Activated CD4-positive, alpha-beta memory T cell treated with anti-CD3 and anti-CD28 coated beads for 36 hours (primary cell): ENCODE measurements at places on chromosomes 12 and 14.

DNA sequence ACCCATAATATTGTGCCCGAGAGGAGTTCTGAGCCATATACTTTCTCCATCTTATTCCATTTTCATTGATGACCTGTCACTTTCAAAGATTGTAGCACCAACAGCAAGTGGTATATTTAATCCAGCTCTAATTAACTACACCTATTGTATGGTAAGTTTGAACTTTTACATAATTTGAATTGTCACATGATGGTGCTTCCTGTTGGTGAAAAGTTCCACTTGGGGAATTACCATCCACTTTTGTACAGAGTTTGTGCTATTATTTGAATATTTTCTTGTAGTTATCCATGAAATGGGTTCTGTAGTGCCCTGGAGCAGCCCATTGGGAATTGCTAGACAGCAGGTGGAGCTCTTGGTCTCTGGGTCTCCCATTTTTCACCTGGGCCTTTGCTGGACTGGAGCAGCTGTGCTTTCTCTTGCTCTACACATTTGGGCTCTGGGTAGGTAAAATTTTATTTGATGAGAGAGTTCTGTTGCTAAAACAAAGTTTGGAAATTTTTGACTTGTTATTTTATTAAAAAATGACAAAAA is 3.0 kb downstream of the SMCO3 start:
- no peak for DNase-seq

DNA sequence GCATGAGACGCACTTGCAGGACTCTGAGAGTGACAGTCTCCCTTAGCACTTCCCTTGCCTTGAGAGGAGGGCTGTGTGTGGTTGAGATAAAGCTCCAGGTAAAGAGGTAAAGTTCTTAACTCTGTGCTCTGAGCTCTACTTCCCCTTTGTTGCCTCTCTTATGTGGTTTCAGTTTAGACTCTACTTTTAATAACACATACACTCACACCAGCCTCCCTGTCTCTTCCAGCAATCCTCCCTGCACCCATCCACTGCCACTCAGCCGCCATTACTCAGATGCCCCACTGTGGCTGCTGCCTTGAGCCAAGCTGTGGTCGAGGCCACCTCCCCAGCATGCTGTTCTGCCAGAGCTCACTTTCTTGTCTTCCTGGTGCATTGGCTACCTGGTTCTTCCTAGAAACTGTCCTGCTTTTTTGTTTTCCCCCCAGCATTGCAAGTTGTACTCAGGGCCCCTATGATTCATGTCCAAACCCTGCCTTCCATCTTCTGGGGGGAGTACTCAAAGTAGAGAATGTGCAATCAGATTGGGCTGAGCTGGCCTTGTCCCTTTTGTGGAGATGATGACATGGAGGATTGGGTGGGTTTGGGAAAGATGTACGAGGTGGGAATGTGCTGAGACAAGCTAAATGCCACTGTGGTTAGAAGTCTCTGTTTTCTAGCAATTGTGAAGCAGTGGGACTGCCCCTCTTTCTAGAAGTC is 115.5 kb upstream of the PARP11 start:
- DNase-seq = peak; percentile 57

- no peak for DNase-seq
Measured at GRCh38 chr12:50442178-50442908, 41.7 kb downstream of the LARP4 start.

GRCh38 chr12:109510196-109510595 is 32.8 kb downstream of the UBE3B start:
- no peak for DNase-seq

DNA sequence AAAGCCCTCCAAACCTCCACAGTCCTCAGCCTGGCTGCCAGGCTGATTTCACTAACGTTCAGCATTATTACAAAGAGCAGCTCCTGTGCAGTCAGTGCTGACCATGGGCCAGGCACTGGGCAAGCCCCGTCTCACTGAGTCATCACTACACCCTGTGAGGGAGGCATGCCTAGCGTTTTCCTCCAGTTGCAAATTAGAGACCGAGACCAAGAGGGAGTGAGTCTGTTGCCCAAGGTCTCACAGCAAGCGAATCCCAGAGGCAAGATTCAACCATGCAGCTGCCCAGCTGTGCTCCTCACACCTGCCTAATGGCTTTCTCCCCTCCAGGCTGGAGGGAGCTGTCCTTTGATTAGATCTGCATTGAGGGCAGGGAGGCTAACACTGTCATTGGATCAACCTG is 229.3 kb upstream of the LHX5 start:
- no peak for DNase-seq

GRCh38 chr14:90600619-90601018 is 203.8 kb downstream of the CALM1 start:
- no peak for DNase-seq

DNA sequence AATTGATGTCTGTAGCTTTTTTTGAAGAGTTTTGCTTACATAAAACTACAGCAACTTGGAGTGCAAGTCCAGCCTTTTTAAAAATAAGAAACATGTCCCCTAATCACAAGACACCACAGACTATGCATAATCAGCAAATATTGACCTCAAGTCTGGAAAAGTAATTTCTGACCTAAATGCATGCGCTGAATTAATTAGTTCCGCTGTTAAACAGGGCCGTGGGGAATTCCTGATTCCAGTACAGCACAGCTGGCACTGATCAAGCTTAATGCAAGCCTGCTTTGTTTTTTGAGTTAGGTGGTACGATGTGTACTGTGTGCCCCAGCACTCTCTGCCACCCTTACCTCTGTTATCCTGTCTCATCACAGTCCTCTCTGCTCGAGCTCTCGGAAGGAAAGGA is 9.2 kb downstream of the MLH3 start:
- no peak for DNase-seq

- DNase-seq = no peak
Measured at GRCh38 chr12:54384591-54385041, at the start of gene ZNF385A. ZNF385A (minus strand) TSS chr12:54384733; CDS start chr12:54384514, 219 bp downstream.

DNA sequence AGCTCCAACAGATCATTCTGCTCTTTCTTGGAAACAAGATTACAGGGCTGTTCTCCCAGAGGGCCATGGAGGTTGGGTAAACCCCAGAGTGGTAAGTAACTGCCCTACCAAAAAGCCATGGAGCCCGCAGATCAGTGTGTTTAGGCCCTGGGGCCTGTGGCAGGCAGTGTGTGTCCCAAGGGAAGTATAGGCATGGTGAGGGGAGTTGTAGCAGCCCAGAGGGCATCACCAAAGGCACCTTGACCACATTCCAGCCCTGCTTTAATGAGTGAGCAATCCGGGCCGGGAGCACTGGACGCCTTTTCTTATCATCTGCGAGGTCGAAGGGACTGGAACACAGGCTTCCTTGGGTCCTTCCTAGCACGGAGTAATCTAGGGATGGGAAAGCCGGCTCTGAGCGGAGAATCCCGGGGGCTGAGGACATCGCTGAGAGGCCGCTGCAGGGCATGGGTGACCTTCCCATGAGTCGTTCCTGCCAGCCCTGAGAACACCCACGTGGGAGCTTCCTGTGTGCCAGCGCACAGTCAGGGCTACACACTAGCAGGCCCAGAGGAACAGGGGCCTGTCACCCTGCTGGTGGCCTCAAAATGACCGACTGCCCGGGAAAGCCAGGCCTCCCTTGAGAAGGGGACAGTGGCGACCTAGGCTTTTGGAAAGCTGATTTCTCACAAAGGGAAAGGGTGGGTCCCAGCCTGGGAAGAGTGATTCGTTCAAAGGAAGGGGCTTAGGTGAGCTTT is 91.3 kb downstream of the NINJ2 start:
- DNase-seq = no peak

GRCh38 chr12:117005417-117006046 is 93.7 kb downstream of the TESC start:
- no peak for DNase-seq

- peak; percentile 12 for DNase-seq
Measured at GRCh38 chr14:60648249-60648933, 886 bp downstream of the SIX1 start.

GRCh38 chr14:102057480-102058114 is 29.2 kb downstream of the HSP90AA1 start:
- DNase-seq = no peak
